ENCODE measurements at places on chromosomes 13 and 19.

- no peak for DNase-seq
Measured at GRCh38 chr13:27587095-27587746, 33.1 kb downstream of the LNX2 start.

DNA sequence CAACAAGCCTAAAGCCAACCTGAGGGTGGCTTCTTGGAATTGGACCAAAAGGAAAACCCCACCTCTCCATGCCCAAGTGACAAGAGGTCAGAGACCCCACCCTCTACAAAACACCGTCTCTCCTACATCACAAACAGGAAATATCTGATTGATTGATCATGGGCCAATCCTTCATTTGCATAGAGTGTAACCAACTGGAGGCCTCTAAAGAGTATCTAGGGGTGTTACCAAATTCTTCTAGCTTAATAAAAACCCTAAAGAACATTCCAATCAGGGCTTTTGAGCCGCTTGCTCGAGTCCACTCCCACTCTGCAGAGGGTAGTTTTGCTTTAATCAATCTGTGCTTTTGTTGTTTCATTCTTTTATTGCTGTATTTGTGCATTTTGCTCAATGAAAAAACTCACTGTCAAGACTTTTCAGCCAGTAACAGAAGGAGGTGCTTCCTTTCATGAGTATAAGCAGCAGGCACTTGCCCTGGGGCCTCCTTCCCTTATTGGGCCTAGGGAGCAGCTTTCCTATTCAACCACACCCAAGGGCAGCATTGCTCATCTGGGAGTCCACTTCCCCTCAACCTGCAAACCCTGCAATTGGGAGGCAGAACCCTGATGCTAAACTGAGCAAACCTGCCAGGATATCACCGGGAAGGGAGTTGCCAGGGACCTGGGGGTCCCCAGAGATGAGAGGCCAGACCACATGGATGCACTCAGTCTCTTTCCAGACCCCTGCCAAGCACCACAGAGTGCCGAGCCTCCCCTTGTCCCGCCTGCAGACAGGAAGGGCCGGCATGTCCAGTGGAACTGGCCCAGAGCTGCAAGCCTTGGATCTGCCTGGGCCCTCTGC is 154.3 kb upstream of the VSTM2B start:
- DNase-seq = no peak

GRCh38 chr13:39414339-39414738 is 188.7 kb downstream of the LHFPL6 start:
- no peak for DNase-seq

GRCh38 chr19:41616792-41617621 is 9.9 kb downstream of the CEACAM4 start:
- DNase-seq = no peak

DNA sequence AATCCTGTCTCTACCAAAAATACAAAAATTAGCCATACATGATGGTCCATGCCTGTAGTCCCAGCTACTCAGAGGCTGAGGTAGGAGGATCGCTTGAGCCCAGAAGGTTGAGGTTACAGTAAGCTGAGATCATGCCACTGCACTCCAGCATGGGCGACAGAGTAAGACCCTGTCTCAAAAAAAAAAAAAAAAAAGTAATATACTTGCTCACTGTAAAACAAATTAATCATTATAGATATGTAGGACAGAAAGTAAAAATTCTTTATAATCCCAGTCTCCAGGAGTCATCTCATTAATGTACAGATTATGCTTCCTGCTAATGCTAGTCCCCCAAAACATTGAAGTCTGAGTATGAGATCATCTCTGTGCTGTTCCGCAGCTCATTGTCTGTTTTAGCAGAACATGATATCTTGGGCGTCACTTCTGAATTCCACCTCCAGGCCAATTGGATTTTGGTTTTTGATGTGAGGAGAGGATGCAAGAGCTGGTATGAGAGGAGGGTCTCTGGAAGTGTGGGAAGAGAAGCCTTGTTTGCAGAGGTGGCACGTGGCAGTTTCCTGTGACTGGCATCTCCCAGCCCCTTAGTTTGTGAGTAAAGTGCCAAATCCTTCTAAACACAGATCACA is 75.4 kb upstream of the NPAS1 start:
- no peak for DNase-seq

GRCh38 chr19:29104605-29105241 is 108.2 kb downstream of the UQCRFS1 start:
- no peak for DNase-seq

DNA sequence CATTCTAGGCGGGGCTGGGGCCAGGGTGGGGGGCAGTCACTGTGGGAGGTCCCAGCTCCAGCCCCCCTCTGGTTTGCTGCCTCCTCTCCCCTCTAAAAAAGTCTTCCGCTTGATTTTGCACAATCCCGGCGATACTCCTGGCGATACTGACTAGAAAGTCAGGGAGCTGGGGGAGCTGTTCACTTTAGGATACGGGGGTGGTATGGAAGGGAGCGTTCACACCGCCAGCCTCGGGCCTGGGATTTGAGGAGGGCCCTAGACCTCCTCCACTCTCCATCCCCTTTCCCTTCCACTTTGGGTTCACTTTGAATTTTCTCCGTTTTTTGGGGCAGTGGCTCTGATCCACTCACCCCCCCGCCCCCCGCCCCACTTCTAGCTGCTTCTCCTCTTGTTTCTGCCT is 35.0 kb downstream of the KEAP1 start:
- DNase-seq = no peak

DNA sequence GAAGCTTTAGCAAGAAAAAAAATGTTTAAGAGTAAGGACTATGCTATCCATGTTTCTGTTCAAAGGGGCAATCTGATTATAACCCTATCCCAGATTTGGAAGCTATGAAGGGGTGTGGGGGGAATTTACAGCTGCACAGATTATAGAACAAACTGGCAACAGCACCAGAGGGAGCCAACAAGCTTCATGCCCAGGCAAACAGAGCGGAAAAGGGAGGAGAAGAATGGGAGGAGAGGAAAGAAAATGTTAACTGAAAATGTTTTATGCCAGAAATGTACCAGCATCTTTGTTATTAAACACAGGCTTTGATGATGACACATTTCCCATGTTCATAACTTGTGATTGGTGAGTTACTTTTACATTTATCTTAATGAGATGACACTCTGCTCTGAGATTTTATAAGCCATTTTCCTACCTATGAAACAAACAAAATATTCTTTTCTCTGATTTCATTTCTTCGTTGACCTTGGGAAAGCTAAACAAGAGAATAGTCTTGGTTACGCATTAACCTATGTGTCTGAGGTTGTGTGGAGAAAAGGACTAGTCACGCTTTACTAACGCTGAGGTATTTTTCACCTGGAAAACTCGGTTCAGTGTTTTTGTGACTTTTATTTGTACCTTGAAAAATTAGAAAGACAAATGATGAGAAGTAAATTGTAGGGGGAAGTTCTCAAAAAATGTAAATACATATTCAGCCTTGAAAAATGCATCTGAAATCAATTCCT is 235.8 kb upstream of the MIR17HG start:
- no peak for DNase-seq

DNA sequence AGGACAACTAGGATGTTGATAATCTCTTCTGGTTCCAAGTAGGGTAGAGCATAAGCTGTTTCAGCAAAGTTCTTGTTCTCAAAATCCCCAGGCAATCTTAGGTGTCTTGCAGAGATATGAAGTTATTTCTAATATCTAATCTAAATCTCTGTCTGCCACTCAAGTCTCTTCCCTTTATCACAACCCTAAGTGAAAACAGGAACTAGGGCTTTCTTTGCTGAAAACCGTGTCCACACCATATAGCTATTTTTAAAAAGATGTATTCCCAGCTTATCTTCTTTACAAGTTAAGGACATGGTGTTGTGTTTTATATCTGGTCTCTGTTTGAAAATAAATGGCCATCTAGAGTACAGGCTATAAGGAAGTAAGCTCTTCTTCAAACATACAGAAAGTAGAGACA is 11.3 kb upstream of the RNASEH2B start:
- no peak for DNase-seq

GRCh38 chr13:67769063-67769986 is 539.2 kb upstream of the PCDH9 start:
- DNase-seq = peak; percentile 68

- no peak for DNase-seq
Measured at GRCh38 chr19:6556480-6557195, 25.8 kb downstream of the TNFSF9 start.

- no peak for DNase-seq
Measured at GRCh38 chr13:20412691-20413355, 112.8 kb downstream of the CRYL1 start.

DNA sequence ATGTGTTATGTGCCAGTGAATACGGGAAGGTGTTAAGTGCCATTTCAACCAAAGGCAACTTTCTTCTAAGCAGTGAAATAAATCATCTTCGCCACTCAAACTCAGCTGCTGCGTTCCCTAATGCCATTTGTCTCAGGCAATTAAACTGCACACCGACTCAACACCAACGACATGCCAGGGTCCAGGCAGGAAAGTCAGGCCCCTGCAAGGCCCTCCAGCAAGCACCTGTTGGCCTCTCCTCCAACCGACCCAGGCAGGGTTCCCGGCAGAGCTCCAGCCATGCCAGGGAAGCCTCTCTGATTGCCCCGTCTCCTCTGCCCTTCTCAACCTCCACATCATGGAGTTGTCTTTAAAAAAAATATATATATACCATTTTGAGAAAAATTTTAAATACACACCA is 21.8 kb downstream of the SAFB2 start:
- no peak for DNase-seq

- DNase-seq = no peak
Measured at GRCh38 chr19:6616011-6616410, 25.1 kb upstream of the CD70 start.

DNA sequence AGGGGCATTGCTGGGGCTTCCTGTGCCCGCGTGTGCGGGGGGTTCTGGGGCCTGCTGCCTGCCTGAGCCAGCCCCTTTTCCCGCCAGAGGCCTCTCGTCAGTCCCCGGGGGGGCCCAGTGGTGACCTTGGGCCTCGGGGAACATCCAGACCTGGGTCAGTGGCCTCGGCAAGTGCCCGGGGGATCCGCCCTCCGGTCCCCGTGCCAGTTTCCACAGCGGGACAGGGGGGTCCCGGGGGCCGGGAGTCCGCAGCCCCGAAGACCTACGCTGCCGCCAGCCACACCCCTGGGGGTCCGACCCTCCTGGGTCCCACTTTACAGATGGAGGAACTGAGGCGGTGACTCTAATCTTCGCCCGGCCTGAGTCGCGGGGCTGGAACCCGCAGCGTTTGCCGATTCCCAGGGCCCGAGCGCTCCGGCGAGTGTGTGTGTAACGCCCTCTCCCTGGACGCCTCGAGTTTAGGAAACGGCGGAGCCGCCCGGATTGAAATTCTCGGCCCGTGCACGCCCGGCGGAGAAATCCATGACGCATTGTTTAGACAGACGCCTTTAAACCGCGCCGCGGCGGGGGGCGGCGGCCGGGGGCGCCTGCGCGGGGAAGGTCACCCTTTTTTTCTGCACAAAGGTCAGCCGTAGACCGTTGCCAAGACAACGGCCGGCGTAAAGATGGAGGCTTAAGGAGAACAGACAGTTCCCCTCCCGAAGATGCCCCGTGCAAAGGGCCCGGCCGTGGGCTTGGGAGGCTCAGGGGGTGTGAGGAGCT is 39.3 kb downstream of the EFNA2 start:
- no peak for DNase-seq

DNA sequence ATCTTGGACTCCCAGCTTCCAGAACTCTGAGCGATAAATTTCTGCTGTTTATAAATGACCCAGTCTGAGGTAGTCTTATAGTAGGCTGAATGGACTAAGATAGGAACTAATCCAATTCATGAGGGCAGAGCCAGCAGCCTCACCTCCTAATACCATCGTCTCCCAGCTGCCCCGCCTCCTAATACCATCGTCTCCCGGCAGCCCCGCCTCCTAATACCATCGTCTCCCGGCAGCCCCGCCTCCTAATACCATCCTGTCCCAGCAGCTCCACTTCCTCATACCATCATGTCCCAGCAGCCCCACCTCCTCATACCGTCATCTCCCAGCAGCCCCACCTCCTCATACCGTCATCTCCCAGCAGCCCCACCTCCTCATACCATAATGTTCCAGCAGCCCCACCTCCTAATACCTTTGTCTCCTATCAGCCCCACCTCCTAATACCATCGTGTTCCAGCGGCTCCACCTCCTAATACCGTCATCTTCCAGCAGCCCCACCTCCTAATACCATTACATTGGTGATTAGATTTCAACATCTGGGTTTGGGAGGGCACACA is 2.4 kb upstream of the ARGLU1 start:
- DNase-seq = no peak

DNA sequence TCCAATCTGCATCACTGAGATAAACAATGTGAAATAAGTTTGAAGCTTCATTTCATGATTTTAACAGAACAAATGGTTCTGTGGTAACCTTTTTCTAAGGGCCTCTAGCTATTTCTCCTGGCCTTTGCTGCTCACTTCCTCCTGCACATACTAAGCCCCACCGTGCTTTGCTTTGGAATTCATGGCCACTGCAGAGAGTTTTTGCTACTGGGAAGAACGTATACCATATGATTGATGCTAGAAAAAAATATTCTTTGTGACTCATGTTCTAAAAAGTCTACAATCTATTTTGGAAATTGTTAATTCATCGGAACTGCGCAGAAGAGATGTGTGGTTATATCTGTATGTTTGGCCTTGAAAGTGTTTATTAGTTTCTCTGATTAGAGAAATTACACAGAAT is 747.3 kb downstream of the PCDH9 start:
- no peak for DNase-seq

- no peak for DNase-seq
Measured at GRCh38 chr13:74466864-74467263, 332.7 kb upstream of the KLF12 start.

GRCh38 chr13:95254339-95254738 is 46.9 kb downstream of the ABCC4 start:
- DNase-seq = no peak

- DNase-seq = peak; percentile 48
Measured at GRCh38 chr19:33703821-33704220, 82.1 kb downstream of the CHST8 start.

- no peak for DNase-seq
Measured at GRCh38 chr13:65606622-65607021, 1623.5 kb downstream of the PCDH9 start.

DNA sequence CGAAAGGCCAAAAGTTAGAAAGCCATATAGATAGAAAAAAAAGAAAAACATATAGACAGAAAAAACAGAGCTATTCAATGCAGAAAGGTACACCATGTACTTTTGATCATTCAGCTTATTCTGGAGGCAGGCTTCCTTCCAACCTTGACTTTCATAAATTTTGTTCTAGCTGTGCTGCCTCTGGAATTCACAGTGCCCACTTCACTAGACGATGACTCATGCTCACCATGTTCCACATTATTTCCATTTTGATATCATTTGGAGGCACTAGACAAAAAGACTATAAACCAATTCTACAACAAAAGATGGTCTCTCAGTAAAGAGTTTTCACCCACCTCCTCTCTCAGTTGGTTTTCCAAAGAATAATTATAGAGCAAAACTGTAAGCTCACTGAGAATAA is 229.0 kb upstream of the IPO5 start:
- no peak for DNase-seq

DNA sequence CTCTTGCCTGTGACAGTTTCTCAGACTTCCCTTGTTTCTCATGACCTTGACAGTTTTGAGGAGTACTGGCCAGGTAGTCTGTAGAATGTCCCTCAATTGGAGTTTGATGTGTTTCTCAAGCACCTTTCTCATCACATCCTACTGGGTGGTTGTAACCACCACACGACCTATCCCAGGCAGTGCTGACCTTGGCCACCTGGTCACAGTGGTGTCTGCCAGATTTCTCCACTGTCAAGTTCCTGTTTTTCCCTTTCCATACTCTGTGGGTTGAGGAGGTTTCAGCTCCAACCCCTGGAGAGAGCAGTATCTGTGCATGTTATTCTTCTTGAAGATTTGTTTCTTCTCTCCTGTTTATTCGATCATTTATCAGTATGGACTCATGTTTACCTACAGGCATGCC is 8.4 kb upstream of the UPF3A start:
- DNase-seq = no peak
